Pulmonary artery endothelial cell (primary cell): ENCODE measurements at places on chromosomes 1 and 21. TPM values are rescaled to one million over a fixed set of nuclear protein-coding genes. Genes with fewer than 3 reads are reported as not detected.
A peak's percentile ranks its signal among the peaks of the same experiment; 100 is the strongest.

The BRDT gene
- total RNA-seq = not detected in 2 replicates

The TFF2 gene
- total RNA-seq = not detected in 2 replicates

The SLC44A5 gene
- 3.0 and 13.3 TPM in 2 replicates for total RNA-seq

The PLA2G2D gene
- total RNA-seq = not detected in 2 replicates

The ATP1A2 gene
- not detected in 2 replicates for total RNA-seq

The HLX gene
- total RNA-seq = 7.8 and 16.3 TPM in 2 replicates

The EIF3I gene
- 361 and 372 TPM in 2 replicates for total RNA-seq

The IFNAR2 gene
- total RNA-seq = 13.9 and 19.7 TPM in 2 replicates

The MCOLN2 gene
- total RNA-seq = 0.13 and 0.18 TPM in 2 replicates

DNA sequence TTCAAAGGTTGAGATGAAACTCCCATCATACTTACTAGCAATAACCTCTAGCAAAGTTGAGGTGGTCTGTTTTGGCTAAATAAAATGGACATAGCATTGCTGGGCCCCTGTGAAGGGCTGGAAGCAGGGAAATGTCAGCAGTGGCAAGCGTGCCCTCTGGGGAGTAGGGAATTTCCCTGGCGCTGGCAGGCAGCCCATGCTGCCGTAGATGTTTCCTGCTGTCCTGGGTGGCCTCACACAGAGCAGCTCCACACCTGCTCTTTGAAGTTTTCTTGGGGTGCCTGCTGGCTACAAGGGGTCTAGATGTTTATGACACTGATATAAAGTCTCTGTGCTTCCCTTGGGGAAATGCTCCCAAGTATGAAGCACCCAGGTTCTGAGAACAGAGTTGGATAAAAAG is 30.2 kb downstream of the ADARB1 start:
- no peak for DNase-seq

- no peak for DNase-seq
These were observed 34.1 kb upstream of the NRIP1 start for GRCh38 chr21:15098908-15099307.

DNA sequence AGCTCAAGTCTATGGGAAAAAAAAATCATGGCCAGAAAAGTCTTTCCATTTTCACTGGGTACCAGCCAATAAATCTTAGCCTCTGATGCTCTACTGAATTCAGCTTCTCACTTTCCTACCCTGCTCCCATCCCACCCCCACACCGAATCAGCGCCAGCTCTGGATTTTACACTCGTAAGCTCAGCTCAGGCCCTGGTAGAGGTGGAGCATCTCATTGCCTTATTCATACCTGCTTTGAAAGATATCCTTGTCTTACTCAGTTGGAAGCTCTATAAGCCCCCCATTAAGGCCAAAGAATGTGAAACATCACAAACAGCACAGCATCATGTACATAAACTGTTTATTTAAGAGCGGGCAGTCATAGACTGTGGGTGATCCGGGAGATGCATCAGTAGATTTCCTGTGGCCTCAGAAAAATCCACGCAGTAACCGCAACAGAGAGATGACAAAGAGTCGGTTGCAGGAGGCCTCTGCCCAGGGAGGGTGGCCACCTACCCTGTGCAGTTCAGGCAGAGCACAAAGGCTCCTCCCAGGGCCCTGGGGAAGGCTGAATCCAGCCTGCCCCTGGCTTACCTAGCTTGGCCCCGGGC is 36.4 kb upstream of the ETS2 start:
- DNase-seq = no peak

- DNase-seq = no peak
These were observed 34.2 kb downstream of the L1TD1 start for GRCh38 chr1:62228883-62229187.

DNA sequence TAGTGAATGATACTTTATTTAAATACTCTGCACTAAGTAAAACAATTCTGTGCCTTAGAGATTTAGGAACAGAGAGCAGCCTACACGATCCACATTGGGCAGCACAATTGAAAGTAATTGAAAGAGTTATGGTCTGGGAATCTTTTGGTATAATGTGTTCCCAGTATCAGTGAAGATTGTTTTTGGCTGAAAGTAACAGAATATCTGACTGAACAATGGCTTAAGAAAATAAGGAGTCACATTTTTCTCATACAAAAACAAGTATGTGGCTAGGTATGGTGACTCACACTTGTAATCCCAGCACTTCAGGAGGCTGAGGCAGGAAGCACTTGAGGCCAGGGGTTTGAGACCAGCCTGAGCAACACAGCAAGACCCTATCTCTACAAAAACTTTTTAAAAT is 306.2 kb downstream of the NFIA start:
- DNase-seq = peak; percentile 39

DNA sequence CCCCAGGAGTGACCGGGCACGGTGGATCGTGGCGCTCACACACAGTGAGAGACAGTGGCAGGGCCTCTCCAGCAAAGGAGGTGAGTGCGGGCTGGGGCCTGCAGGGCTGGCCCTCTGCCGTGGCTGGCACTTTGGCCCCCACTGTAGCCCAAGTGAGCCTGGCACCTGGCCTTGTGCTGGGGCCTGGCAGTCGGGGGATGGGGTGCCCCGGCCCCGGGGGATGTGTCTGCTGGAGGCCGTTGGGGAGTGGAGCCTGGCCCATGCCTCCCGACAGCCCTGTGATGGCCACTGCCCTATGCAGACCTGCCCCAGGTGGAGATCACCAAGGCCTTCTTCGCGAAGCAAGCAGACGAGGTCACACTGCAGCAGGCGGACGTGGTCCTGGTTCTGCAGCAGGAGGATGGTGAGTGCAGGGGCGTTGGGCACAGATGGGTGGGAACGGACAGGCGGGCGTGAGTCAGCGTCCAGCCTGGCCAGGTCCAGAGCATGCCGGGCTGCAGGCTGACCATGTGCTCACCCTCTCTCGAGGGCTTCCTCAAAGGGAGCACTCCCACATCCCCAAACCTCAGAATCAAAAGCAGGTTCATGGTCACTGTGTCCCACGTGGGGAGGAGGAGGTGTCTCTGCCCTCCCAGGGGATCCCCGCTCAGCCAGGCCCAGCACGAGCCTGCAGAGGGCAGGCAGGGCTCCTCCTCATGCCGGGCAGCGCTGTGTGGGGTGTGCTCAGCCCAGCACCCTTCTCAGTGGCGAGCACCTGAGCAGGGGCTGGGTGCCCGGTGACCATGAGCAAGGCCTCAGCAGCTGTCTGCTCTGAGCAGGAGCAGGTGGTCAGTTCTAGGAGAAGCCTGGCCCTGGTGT is 25.3 kb downstream of the ARHGEF16 start:
- no peak for DNase-seq

DNA sequence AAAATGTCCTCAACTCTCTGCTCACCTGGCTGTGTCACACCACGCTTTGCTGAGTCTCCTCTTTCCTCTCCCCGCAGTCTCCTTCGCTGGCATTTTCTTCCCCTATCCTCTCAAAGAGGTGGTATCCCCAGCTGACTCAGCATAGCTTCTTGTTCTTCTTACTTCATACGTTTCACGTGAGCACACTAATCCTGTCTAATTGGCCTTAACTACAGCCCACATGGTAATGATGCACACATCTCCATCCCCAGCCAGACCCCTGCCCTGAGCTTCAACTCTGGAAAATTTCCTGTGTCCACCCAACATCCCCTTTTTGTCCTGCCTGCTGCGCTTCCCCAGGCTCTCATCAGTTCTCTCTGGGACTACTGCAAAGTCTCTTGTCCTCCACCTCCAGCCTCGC is 169.8 kb downstream of the TTLL7 start:
- no peak for DNase-seq

DNA sequence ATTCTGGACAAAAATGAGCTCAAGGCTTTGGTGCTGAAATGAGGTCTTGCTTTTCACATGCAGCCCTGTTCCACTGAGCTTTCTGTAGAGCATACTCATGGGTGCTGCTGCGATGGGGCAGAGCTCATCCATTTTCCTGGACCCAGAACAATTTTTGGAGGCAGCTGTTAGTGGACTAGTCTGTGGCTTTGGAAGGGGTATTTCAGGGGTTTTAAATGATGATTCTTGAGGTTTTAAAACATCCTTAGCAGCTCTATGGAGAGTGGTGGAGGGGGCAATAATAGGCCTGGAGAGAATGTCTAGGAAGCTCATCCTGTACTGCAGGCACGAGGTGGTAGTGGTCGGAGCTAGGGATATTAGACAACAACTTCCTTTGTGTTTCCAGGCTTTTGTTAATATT is 16.5 kb downstream of the NOS1AP start:
- DNase-seq = no peak

- DNase-seq = no peak
These were observed 154.8 kb downstream of the TRABD2B start for GRCh38 chr1:47842228-47842919.

DNA sequence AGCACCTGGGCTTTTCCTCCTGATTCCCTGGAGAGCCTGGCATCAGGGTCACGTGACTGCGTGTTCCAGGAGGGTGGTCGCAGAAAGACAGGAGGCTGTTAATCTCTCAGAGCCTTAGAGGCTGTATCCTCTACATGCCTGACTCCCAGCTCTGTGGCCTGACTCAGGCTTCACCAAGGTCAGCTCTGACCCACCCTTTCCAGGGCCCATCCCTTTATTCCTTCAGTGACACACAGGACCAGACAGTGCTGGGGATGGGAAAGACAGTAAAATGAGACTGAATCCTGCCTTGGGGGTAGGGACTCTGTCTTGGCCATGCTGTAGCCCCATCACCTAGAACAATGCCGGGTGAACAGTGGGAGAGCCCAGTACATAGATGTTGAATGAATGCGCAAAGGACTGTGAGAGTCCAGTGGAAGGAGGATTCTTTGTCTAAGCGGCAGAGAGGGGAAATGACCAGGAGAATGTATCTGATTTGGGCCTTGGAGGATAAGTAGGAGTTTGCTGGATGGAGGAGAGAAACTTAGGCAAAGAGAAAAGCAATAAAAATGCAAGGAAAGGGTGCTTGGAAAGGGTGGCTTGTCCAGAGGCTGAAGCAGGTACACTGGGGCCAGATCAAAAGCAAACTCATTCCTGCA is 33.0 kb downstream of the EPHX1 start:
- DNase-seq = no peak

DNA sequence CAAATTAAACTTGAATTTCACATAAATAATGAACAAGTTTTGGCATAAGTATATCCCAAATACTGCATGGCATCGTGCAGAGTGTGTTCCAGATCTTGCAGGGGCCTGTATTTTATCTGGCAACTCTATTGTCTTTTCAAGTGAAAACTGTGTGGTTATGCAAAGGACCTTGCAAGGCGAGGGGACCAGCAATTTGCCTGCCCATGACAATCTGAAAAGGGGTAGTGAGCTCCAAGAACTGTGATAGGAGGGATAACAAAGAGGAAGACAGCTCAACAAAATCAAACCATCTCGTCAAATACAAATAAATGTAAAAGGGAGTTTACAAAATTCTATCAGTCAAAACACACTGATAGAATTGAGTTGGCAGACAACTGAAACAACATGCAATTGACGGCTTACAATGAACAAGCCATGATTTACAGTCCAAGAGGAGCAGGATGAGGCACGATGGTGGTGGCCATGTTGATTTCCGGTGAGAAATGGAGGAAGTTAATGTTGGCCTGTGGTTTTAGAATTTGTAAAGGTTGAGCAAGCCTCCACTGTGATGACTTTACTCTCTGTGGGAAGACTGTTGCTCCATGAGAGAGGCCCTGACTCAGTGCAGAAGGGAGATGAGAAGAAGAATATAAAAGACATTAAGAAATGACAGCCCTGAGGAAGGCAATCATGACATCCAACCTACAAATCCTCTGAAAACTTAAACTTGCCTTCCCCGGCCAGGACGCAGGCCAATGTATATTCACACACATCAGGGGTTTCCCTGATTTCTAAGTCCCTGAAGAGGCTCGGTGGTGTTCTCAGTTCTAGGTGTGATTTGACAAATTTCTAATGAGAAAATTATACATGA is 132.2 kb downstream of the ADSS2 start:
- no peak for DNase-seq

- no peak for DNase-seq
These were observed 35.2 kb downstream of the PEX14 start for GRCh38 chr1:10509809-10510509.

DNA sequence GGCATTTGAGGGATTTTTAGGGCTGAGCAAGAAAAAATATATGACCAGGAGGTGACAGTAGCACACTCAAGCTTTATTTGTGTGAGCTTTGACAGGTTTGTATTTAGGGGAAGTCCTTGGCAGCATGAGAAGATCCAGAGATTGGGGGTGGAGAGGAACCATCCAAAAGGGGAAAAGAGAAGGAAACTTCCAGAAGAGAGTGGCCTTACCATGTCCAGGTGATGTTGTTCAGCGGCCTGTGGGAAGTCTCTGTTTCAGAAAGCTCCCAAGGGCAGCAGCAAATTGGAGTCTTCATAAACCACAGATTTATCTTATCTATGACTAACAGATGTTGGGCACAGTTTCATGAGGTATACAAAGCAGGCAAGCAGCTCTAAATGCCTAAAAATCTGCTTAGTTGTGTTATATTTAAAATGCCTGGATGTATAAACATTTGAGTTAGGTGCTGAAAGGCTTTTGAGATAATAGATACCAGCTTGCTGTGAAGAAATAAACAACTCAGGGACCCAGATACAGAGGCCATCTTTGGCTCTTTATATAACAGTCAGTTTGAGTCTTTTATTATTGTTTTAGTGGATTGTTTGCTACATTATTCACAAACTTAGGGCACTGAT is 21.2 kb upstream of the ADAR start:
- DNase-seq = no peak
